Activated CD4-positive, alpha-beta memory T cell treated with anti-CD3 and anti-CD28 coated beads for 36 hours (primary cell): ENCODE measurements at places on chromosomes 2 and 18. TPM values are rescaled to one million over a fixed set of nuclear protein-coding genes. Genes with fewer than 3 reads are reported as not detected.
A peak's percentile ranks its signal among the peaks of the same experiment; 100 is the strongest.

DNA sequence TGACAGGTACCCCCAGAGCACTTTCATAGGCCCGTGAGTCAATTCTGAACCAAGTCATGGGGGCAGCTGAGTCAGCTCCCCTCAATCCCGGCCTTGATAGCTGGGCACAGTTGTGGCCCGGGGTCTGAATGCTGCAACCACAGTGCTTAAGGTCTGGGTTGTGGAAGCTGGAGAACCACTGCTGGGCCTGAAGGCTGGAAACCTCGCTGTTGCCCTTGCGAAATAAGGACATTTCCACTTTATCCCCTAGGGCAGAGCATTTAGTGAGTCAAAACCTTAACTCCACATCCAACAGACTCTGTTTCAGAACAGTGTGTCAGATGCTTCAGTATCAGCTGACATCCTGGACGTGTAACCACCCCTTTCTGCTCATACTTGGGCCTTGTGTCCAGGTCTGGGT lies 58.6 kb downstream of the SP110 start:
- H3K36me3 ChIP-seq, result peaks cover 6% of the 10 kb centered on the region
- no peak overlapping the region for H3K4me3 ChIP-seq
- H3K4me1 ChIP-seq, result peaks cover 2% of the 10 kb centered on the region
- no peak overlapping the region for H3K27ac ChIP-seq

DNA sequence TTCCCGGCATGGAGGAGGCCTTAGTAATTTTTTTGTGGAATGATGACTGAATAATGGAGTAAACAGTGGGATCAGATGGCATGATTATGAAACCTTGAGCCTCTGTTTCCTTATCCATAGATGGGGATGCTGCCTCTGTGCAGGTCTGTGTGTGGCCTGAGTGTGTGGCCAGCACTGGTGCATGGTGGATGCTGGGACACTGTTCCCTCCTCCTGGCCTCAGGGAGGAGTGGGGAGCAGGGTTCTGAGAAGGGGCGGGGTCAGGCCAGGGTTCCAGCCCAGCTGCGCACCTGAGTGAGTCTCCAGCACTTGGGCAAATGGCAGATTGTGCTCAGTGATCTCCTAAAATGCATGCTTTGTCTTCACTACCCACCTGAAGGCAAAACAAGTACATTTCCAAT lies 66.4 kb downstream of the DCDC2C start:
- H3K4me3 ChIP-seq, result no peak overlapping the region
- no peak overlapping the region for H3K27ac ChIP-seq
- H3K36me3 ChIP-seq, result no peaks in the 10 kb centered on the region
- H3K4me1 ChIP-seq, result no peaks in the 10 kb centered on the region
- peaks cover 17% of the 10 kb centered on the region for H3K27me3 ChIP-seq

GRCh38 chr2:84906108-84906899 lies 848 bp downstream of the TMSB10 start:
- DNase-seq, result peak; percentile 73
- peaks cover 34% of the 10 kb centered on the region for H3K36me3 ChIP-seq
- peaks cover 64% of the 10 kb centered on the region for H3K4me1 ChIP-seq
- H3K27me3 ChIP-seq, result no peaks in the 10 kb centered on the region
- H3K4me3 ChIP-seq, result peak overlapping the region; percentile 91

- no peak overlapping the region for H3K27ac ChIP-seq
- no peak for DNase-seq
- H3K4me1 ChIP-seq, result peaks cover 8% of the 10 kb centered on the region
- no peak overlapping the region for H3K4me3 ChIP-seq
Measured at GRCh38 chr2:118312969-118313756, 224.9 kb downstream of the INSIG2 start.

DNA sequence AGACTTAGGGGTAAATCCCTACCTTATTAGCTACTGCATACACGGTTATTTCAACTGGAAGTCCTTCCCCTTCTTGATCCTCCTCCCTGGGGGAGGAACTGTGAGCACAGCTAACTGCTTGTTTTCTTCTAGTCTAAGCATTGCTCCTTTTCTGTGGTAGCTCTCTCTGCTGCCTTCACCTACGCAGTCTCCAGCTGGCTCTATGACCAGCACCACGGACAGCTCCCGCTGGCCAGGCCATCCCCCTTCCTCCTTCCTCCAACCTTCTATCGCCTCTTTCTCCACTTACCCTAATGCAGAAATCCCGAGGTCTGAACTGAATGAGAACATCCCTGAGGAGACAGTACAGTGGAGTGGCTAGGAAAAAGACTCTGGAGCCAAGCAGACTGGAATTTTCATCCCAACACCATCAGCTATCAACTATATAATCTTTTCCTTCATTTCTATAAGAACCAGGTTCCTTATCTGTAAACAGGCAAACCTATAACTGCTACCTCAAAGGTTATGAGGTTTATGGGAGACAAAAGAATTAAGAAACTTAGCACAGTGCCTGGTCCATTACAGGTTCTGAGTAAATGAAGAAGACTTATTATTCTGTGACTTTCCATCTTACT lies 4.7 kb upstream of the CFAP65 start:
- no peak overlapping the region for H3K27ac ChIP-seq
- no peaks in the 10 kb centered on the region for H3K36me3 ChIP-seq
- peaks cover 43% of the 10 kb centered on the region for H3K27me3 ChIP-seq

GRCh38 chr2:14928056-14928455 lies 295.5 kb downstream of the LRATD1 start:
- no peaks in the 10 kb centered on the region for H3K36me3 ChIP-seq
- H3K27me3 ChIP-seq, result no peaks in the 10 kb centered on the region
- no peak overlapping the region for H3K4me3 ChIP-seq
- H3K27ac ChIP-seq, result no peak overlapping the region

DNA sequence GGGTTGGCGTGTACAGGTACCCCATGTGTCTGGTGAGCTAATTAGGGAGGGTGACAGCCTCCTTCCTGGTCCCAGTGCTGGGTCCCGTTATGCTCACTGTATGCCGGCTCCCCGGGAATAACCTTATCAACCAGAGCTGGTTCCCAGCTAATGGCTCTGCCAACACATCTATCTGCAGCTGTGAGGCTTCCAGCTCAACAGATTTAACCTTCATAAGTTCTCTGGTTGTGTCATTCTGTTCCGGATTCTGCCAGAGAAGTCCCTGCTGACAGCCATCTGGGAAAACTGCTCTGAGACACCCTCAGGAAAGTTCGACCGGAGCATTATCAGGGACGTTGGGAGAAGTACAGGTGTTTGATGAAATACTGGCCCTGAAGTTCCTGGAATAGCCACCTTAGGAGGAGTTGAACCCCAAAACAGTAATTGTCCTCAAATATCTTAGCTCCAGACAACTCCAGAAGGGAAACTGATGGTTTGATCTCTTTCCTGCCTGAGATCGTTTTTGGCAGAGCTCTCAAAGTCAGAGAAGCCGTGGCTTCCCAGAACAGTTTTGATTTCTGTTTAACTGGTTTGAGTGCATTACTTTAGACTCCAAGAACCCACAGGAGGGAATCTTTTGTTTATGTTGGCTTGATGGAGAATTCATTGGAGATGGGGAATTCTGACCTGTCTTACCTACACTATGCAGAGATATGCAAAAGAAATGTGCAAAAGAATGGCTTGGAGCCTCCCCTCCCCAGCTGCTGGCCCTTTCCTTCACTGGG lies 39.4 kb upstream of the TXNDC2 start:
- peaks cover 19% of the 10 kb centered on the region for H3K27me3 ChIP-seq
- H3K36me3 ChIP-seq, result no peaks in the 10 kb centered on the region
- no peaks in the 10 kb centered on the region for H3K4me1 ChIP-seq
- no peak overlapping the region for H3K27ac ChIP-seq
- DNase-seq, result no peak
- H3K4me3 ChIP-seq, result no peak overlapping the region

DNA sequence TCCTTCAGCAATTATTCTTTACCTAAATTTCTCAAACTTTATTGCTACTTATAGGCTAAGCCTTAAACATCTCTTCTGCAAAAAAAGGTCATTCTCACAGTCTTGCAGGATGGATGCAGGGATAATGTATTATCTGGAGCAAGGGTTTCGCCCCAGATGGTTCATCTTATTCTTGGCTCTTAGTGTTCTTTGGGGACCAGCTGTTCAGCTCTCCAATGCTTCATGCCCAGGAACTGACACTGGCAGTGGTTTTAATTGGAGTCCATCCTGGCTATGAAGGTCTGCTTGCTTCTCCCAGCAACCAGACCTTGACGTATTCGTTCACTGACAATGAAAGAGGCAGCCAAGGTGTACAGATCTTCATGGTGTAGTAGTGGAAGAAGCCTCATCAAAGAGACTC lies 331.9 kb downstream of the SLC8A1 start:
- H3K4me1 ChIP-seq, result no peaks in the 10 kb centered on the region
- H3K27me3 ChIP-seq, result no peaks in the 10 kb centered on the region
- no peak overlapping the region for H3K27ac ChIP-seq
- no peaks in the 10 kb centered on the region for H3K36me3 ChIP-seq
- no peak for DNase-seq

- peaks cover 9% of the 10 kb centered on the region for H3K4me1 ChIP-seq
- H3K27me3 ChIP-seq, result no peaks in the 10 kb centered on the region
- no peak overlapping the region for H3K4me3 ChIP-seq
- H3K27ac ChIP-seq, result no peak overlapping the region
- H3K36me3 ChIP-seq, result peaks cover 35% of the 10 kb centered on the region
- DNase-seq, result no peak
Measured at GRCh38 chr18:21548647-21549046, 51.9 kb downstream of the ESCO1 start.

GRCh38 chr2:147177071-147177857 lies 667.6 kb upstream of the ACVR2A start:
- no peak overlapping the region for H3K27ac ChIP-seq
- H3K36me3 ChIP-seq, result no peaks in the 10 kb centered on the region
- peaks cover 33% of the 10 kb centered on the region for H3K4me1 ChIP-seq
- DNase-seq, result no peak
- no peaks in the 10 kb centered on the region for H3K27me3 ChIP-seq

GRCh38 chr18:63284827-63285733 lies 34.5 kb downstream of the BCL2 start:
- no peaks in the 10 kb centered on the region for H3K27me3 ChIP-seq
- peaks cover 50% of the 10 kb centered on the region for H3K4me1 ChIP-seq

DNA sequence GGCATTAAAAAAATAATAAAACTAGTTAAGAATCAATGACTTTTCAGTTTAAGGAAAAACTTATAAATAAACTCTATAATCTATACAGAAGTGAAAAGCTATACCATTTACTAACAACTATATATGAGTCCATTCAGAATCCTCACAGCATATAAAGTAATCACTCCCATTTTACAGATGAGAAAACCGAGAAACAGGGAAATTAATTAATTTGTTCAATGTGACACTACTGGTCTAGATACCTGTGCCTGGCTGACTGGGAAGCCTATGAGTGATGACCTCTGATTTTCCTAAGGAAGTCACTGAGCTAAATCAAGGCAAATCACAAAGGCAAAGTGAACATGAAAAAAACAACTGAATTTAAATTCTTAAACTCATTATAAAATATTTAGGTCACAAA lies 99.5 kb upstream of the RNU4ATAC start:
- no peak overlapping the region for H3K27ac ChIP-seq
- no peak overlapping the region for H3K4me3 ChIP-seq
- H3K27me3 ChIP-seq, result no peaks in the 10 kb centered on the region

DNA sequence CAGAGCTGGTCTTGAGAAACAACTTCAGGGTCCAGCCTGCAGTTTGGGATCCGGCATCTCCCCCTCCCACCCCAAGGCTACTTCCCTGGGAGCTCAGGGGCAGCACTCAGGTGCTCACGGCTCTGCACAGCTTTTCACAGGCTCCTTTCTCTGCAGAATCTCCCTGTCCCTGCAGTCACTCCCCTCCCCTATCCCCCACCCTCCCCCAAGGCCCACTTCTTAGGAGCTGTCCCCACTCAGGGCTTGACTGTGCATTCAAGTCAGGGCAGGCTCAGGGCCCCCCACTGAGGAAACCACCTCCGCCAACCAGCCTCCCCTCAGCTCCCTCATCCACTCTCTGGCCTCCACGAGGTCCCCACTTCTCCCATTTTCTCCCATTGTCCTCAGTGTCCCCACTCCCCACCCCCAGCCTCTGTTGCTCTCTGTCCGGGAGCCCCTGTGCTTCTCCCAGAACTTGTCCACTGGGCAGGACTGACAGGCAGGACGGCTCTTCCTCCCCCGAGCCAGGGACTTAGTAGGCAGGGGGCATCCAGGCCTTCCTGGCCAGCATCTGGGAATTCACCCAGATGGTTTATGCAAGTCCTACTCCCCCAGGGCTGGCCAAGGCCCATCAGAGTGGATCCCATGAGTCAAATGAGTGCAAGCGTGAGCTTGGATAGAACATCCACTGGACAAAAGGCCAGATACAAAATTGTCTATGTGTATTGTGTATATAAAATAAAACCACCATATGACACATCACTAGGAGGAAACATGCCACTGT lies 7.6 kb downstream of the NMUR1 start:
- no peaks in the 10 kb centered on the region for H3K27me3 ChIP-seq
- H3K4me3 ChIP-seq, result no peak overlapping the region
- H3K4me1 ChIP-seq, result peaks cover 26% of the 10 kb centered on the region
- no peak for DNase-seq
- H3K36me3 ChIP-seq, result no peaks in the 10 kb centered on the region
- H3K27ac ChIP-seq, result no peak overlapping the region

DNA sequence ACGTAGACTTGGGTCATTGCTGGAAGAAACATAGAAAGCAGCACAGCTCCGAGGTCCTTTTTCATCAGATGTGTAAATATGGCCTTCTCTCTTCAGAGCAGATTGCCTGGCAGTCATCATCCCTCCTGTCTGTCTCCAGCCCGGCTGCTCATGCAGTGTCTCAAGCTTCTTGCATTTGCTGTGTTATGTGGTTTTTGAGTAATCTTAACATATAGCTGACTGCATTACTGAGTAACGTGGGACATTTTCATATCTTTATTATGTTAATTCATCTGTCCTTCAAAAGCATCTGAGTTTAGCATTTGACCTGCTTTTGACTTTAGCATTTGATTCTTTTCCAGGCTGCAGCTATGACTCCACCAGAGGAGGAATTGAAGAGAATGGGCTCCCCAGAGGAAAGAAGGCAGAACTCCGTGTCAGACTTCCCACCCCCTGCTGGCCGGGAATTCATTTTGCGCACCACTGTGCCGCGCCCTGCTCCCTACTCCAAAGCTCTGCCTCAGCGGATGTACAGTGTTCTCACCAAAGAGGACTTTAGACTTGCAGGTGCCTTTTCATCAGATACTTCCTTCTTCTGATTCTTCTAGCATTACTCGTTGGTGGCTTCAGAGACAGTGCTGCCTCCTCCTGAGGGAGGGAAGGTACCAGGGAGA lies 116.2 kb downstream of the RAB3GAP1 start:
- no peaks in the 10 kb centered on the region for H3K27me3 ChIP-seq
- no peak overlapping the region for H3K27ac ChIP-seq
- peaks cover 7% of the 10 kb centered on the region for H3K4me1 ChIP-seq
- H3K36me3 ChIP-seq, result peaks cover 46% of the 10 kb centered on the region
- no peak for DNase-seq

DNA sequence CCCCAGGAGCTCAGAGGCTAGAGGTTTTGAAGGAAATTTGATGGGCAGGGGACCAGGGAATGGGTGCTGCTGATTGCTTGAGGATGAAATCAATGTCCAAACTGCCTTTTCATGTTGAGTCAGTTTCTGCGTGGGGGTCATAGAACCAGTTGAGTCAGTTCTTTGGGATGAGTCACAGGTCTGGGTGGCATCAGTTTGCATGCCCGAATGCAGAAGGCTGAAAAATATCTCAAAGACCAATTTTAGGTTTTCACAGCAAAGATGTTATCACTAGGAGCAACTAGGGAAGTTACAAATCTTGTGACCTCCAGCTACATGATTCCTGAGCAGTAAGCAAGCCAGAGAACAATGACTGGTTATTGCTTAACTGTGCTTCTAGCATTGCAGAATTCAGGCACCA lies 1135.1 kb upstream of the CRIM1 start:
- no peak overlapping the region for H3K27ac ChIP-seq
- H3K36me3 ChIP-seq, result no peaks in the 10 kb centered on the region
- no peaks in the 10 kb centered on the region for H3K27me3 ChIP-seq
- H3K4me3 ChIP-seq, result no peak overlapping the region
- no peak for DNase-seq

The DNER gene
- not detected for total RNA-seq

The CRYBA2 gene
- total RNA-seq, result not detected

The SLC16A14 gene
- 1.2 TPM for total RNA-seq

The SRBD1 gene
- total RNA-seq, result 20.5 TPM

The TMEM178A gene
- total RNA-seq, result 0.48 TPM

The CDH19 gene
- total RNA-seq, result not detected
